CD4-positive, alpha-beta memory T cell (primary cell): ENCODE measurements at places on chromosomes 5 and 9. TPM values are rescaled to one million over a fixed set of nuclear protein-coding genes. Genes with fewer than 3 reads are reported as not detected.
A peak's percentile ranks its signal among the peaks of the same experiment; 100 is the strongest.

The GGTA1 gene
- not detected for total RNA-seq

The CACFD1 gene
- 2.6 TPM for total RNA-seq

The SLC36A3 gene
- total RNA-seq: not detected

The CFAP77 gene
- total RNA-seq: not detected

The SKIC3 gene
- 99.9 TPM for total RNA-seq

The GRXCR2 gene
- not detected for total RNA-seq

The GNA14 gene
- not detected for total RNA-seq

The LAMC3 gene
- 0.32 TPM for total RNA-seq

GRCh38 chr9:101326501-101326900, 58.3 kb downstream of the BAAT start:
- DNase-seq: no peak

GRCh38 chr9:110812886-110813285, 144.3 kb downstream of the MUSK start:
- no peak for DNase-seq

- DNase-seq: no peak
These were observed 104.7 kb upstream of the SSBP2 start for GRCh38 chr5:81855591-81855990.

GRCh38 chr5:126402621-126403555, 20.3 kb upstream of the GRAMD2B start:
- DNase-seq: no peak

- DNase-seq: no peak
These were observed 77.4 kb downstream of the SEC61B start for GRCh38 chr9:99299211-99300102.

GRCh38 chr5:126236994-126237393, 186.2 kb upstream of the GRAMD2B start:
- no peak for DNase-seq

DNA sequence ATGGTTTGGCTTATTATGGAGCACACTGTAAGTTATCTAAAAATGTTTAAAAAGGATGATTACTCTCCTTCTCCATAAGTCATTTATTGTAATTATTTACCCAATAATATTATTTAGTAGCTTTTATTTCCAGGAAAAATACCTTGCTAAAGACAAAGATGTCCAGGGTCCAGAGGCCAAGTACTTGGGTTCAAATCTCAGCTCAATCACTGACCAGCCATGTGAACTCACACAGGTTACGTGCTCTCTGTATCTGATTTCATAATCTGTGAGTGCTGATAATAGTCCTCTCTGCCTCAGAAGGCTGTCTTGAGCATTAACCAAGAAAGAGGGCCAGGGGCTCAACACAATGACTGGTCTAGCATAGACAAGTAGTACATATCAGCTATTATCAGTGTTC, 27.0 kb downstream of the ALDH1A1 start:
- no peak for DNase-seq

GRCh38 chr9:135608294-135608998, 30.9 kb downstream of the GLT6D1 start:
- no peak for DNase-seq

- no peak for DNase-seq
These were observed 9.9 kb downstream of the NR2F1 start for GRCh38 chr5:93592883-93593282.

- no peak for DNase-seq
These were observed 7.0 kb upstream of the MAMDC2 start for GRCh38 chr9:70036641-70037040.

DNA sequence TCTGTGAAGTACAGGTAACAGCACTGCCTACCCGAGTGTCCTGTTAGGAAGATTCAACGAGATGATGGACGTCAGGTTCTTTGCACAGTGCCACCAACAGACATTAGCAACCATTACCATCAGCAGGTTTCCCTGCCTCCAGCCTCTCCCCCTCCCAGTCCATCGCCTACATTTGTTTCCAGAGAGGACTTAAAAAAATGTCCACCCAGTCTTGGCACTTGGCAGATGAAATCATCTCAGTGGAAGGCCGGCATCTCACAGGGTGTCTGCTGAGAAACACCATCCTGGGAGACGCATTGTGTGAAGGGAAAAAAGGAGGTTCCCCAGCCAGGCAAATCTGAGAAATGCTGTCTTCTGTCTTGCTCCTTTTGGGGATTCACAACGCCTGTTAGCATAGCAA, 58.2 kb downstream of the CRB2 start:
- no peak for DNase-seq

DNA sequence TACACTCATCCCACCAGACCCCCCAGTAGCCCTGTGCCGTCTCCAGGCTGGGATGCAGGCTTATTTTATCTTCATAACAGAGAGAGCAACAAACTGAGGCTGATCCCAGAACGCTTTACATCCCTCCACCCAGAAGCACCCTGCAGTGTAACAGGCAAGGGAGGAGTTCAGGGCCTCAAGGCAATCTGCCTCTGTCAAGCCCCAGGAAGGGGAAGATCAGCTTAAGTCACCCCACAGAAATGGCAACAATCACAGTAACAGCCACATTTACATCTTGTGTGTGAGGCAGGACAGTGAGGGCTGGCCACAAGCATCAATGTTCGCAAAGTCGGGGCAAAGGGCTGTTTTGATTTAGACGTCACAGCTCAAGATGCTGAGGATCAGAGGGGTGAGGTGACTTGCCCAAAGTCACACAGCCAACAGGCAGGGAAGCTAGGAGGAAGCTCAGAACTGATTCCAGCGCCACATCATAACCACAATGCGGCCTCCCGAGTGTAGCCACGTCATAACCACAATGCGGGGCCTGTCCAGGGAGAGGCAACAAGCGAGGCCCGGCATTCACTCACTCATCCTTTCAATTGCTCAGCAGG, 14.4 kb downstream of the STK10 start:
- peak; percentile 88 for DNase-seq

DNA sequence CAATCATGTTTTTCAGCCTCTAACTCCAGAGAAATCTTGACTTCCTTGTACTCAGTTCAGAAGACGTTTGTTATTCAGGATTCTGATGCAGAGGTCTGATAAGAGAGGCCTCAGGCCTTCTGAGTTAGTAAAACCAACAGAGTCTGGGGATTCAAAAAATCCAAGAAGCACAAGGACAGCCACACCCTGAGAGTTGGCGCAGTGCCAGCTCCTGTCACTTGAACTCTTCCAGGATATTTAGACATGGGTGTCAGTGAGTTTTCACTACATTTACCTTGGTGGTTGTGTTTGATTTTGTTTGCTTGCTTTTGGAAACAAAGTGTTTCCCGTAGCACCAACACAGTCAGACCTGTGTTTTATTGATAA, 41.6 kb upstream of the PDE8B start:
- DNase-seq: no peak

- DNase-seq: no peak
These were observed 185.9 kb downstream of the GRIA1 start for GRCh38 chr5:153676406-153676805.

DNA sequence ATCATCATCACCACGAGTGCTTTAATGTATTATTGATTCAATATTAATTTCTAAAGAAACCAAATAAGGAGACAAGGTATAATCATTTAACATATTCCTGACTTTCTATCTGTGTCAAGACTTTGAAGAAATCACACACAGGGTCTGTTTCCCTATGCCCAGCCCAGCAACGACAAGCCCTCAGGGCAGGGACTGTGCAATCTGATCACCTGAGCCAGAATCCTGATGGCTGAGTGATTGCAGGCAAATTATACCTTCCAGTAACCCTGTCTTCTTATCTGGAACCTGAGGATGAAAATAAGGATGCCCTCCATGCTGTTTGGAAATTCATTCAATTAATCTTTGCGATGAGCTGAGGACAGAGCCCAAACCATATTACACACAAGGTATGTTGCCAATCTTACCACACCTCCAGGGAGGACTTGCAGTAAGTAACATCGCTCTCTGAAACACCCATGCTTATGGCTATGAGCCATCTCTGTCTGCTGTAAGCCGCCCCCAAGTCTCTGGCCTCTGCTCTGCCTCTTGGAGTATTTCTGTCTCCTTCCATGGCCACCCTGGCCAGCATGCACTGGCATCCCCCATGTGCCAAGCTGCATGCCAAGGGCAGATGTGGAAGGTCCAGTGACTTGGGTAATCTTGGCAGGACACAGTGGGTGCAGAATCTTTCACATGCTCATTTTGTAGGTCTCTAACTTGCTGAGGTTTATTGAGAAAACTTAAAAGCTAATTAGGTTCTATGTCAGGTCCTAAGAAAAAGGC, 10.6 kb downstream of the TAS2R1 start:
- no peak for DNase-seq

- no peak for DNase-seq
These were observed 55.9 kb downstream of the YIPF5 start for GRCh38 chr5:144114571-144114970.

- no peak for DNase-seq
These were observed 82.1 kb downstream of the SLF1 start for GRCh38 chr5:94700592-94700991.

DNA sequence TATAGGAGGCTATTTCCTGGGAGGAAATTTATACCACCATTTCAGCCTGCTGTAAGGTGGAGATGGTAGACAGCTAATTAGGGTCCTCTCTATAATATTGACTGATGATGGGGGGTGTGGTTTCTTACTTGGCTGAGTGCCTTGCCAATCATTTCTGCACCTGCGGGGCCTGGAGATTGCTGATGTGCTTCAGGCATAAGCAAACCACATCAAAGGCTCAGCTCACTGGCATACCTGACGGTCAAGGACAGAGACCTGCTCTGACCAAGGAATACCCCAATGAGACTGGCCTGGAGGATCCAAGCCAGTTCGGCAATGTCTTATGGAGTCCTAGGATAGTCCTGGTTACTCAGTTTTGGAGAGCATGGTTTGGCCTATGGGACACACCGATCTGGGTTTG, 29.5 kb downstream of the ANKH start:
- DNase-seq: no peak

GRCh38 chr9:92954049-92954861, 6.9 kb downstream of the FGD3 start:
- peak; percentile 95 for DNase-seq
